Stimulated activated CD4-positive, alpha-beta T cell treated with anti-CD3 and anti-CD28 coated beads, Interleukin-2, amount 100 ng/mL, for 4 hours (primary cell): ENCODE measurements at places on chromosomes 12 and 14.

GRCh38 chr14:90788031-90788430 is 28.2 kb downstream of the TTC7B start:
- DNase-seq = no peak

- DNase-seq = no peak
Measured at GRCh38 chr12:98456576-98457573, 58.5 kb upstream of the TMPO start.

DNA sequence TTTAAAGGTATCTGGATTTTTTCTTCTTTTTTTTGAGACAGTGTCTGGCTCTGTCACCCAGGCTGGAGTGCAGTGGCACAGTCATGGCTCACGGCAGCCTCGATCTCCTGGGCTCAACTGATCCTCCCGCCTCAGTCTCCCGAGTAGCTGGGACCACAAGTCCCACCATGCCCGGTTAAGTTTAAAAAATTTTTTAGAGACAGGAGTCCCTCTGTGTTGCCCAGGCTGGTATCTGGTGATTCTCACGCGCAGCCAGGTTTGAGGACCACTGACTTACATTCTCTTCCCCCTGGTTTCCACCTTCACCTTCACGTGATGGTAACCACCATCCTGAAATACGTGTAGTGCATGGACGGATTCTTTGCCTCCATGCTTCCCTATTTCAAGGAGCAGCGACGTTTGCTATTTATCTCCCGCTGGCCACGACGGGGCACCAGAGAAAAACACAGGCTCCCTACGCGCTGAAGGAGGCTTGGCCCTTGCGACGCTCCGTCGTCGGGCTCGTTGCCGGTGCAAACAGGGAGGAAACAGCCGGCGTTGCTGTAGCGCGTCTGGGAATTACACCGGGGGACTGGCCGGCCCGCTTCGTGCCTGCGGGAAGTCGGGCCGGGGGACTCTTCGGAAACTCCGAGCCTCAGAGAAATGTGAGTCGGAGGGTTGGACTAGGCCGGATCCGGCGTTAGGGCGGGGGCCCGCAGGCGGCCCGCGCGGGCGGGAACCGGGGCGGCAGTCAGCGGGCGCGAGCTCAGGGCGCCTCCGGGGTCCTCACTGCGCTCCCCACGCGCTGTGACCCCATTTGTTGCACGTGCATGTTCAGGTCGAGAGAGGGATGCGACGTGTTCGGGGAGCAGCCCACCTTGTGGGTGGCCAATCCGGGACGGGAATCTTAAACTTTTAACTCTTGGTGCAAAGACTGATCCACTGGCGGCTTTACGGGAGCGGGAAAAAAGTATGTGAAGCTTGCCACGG is at the start of gene TCHP:
Gene TCHP (plus strand): TSS at position 492 of the 969 bp plus-strand sequence. CDS start 2,753 bp downstream, outside the sequence.
- DNase-seq = peak; percentile 50

GRCh38 chr14:94330432-94330831 is 7.3 kb upstream of the SERPINA6 start:
- no peak for DNase-seq

GRCh38 chr12:84698576-84699333 is 213.8 kb downstream of the SLC6A15 start:
- DNase-seq = no peak

DNA sequence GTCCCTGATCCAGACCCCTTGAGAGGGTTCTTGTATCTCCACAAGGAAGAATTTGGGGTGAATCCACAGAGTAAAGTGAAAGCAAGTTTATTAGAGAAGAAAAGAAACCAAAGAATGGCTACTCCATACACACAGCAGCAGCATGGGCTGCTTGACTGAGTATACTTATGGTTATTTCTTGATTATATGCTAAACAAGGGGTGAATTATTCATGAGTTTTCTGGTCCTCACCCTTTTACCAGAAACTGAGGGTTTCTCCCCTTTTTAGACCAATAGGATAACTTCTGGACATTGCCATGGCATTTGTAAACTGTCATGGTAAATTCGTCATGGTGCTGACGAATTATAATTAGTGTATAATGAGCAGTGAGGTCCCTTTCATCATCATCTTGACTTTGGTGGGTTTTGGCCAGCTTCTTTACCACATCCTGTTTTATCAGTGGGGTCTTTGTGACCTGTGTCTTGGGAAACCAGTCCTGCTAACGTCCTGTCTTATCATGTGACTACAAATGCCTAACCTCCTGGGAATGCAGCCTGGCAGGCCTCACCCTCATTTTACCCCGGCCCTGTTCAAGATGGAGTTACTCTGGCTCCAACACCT is 121.9 kb downstream of the SPTSSA start:
- DNase-seq = no peak

GRCh38 chr14:59356312-59356711 is 108.9 kb downstream of the GPR135 start:
- no peak for DNase-seq

DNA sequence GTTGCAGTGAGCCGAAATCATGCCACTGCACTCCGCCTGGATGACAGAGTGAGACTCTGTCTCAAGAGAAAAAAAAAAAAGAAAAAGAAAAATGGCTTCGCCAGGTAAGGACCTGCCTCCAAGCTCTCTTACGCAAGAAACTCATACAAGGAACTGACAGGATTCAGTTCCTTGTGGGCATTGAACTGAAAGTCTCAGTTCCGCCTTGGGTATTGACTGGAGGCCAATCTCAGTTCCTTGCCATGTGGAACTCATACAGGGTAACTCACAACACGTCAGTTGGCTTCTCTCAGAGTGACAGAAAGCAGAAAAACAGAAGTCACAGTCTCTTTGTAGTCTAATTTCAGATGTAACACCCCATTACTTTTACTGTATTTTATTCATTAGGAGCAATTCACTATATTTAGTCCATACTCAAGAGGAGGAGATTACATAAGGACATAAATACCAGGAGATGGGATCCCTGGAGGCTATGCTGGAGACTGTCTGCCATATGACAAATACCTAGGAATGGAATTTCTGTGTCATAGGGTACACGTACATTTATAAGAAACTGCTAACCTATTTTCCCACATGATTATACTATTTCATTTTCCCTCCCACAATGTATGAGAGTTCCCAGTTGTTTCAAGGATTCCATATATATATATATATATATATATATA is 11.4 kb upstream of the NOPCHAP1 start:
- DNase-seq = no peak

- DNase-seq = peak; percentile 18
Measured at GRCh38 chr12:8648576-8649205, 13.9 kb downstream of the MFAP5 start.

- DNase-seq = no peak
Measured at GRCh38 chr14:99749763-99750715, 43.2 kb upstream of the EML1 start.

- DNase-seq = no peak
Measured at GRCh38 chr12:62971769-62972525, 37.0 kb upstream of the PPM1H start.
